Posterior cingulate gyrus (tissue), 11 donors: ENCODE measurements at places on chromosomes 2 and 18.
A peak's percentile ranks its signal among the peaks of the same experiment; 100 is the strongest.

- DNase-seq: no peak
Observed at GRCh38 chr2:227436436-227437174, 35.4 kb upstream of the AGFG1 start.

DNA sequence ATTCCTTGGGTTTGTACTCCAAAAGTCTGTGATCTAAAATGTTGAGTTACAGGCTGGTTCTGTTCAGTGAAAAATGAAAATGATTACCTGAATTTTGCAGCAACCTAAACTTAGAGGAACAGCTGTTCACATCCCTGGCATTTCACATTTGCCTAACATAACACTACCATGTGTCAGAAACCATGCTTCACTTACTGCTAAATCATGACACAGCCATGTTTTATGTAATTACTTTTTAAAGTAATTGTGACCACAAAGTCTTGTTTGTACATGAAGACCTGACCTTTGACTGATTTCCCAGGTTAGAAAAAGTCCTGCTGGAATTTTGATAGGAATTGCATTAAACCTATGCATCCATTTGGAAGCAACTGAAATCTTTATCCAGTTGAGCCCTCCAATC, 79.1 kb downstream of the FAM168B start:
- DNase-seq: no peak

- DNase-seq: no peak
Observed at GRCh38 chr18:21760321-21760720, 19.7 kb downstream of the MIB1 start.

DNA sequence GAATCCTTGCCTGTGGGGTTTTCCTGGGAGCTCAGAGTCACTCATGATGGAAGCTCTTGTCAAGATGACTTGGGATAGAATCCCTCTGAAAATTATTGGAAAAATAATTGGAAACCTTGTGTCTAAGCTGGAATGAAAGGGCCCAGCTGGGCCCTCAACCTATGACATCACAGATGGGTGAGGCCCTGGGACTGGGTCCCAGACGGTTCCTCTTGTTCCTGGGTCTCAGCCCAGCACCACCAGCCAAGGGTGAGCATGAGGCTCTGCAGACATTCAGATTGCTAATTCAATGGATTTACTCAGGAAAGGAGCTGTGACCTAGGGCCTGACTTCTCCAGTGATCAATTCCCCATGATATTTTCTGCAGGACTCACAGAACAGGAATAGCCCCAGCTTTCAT, 188.3 kb upstream of the MYT1L start:
- DNase-seq: no peak

GRCh38 chr2:176755537-176756135, 457.0 kb upstream of the HNRNPA3 start:
- DNase-seq: no peak

DNA sequence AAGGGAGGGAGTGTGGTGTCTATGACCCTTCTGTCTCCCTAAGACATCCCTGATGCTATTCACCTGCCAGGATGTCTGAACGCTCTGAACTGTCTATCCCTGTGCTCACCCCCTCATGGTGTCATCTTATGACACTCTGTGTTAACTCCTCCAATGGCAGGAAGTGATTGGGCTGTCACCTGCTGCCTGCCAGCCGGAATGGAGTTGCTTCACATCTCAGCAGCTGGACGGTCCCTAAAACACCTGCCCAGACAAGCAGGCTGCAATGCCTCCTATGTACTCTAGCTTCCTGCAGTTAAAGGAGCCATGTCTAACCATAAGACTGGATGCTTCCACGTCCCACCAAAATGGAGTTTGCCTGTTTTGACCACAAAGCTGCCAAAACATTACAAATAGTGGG, 99.9 kb downstream of the CPO start:
- no peak for DNase-seq

GRCh38 chr2:101732199-101732598, 34.7 kb downstream of the MAP4K4 start:
- DNase-seq: no peak

DNA sequence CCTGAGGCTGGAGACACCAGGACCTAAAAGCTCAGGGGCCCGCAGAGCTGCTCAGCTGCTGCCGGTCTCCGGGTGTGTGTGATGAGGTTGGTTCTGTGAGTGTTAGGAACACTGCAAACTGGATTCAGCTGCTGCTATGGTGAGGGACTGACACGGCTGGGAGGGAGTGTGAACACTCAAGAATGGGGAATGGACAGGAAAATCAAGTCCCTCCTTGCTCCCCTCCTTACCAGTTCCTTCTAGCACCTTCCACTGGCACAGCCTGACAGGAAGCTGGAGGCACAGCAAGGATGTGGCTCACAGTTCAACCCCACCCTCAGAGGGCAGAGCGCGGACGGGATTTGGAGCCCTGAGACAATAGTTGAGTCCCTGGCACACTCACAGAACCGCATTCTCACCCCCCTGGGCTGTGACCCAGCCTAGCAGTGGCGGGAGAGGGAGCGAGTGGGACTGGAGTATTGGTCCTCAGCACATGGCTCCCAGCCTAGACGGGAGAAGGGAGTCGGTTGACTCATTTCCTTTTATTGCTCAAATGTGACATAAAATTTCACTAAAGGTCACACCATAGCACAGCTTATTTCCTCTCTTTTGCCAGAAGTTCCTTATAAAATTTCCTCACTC, 42.5 kb downstream of the LRRC30 start:
- no peak for DNase-seq

GRCh38 chr2:95008306-95008705, 17.2 kb upstream of the MAL start:
- no peak for DNase-seq

DNA sequence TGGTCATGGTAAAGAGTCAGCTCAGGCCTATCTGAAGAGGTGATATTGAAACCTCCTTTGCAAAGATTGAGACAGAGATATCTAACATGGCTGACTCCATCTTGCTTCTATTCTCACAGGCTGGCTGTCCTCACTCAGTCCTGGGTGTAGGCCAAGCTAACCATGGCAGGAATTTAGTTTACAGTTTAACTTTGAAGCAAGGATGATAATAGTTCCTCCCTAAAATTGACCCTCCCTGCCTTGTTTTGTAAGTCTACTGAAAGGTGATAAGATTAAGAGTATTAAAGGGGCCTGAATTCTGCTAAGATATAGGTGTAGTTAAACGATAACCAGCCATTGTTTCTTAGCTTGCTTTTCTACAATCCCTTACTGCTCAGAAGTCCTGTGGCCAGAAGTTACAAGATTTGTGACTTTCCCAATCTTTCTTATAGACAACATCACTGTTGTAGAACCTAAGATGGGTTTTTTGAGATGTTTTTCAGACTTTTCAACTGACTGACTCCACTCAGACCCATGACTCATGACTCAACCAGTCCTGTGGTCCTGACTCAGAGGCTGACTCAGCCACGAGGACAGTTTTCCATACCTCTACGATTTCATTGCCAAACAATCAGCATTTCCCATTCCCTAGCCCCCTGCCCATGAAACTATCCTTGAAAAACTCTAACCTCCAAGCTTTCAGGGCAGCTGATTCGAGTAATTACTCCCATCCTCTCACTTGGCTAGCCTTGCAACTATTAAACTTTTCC, 195.7 kb upstream of the SESTD1 start:
- DNase-seq: no peak

DNA sequence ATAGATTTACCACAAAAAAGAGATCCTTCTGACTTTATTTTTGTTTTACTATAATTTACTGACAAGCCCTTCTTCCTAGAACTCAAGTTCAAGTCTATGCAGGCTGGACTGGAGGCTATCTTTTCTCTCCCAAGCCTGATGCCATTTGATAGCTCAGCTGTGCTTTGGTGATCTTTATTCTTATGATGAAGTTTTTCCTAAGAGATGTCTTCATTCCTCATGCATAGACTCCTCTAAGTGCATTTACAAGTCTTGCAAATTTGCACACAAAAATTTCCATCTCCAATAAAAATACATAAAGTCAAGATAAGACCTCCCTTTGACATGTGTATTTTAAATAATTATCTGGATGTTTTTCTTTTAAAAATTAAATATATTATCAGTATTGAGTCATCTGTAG, 167.4 kb upstream of the ETAA1 start:
- no peak for DNase-seq

GRCh38 chr18:34158881-34159690, 65.6 kb downstream of the NOL4 start:
- DNase-seq: peak; percentile 69

DNA sequence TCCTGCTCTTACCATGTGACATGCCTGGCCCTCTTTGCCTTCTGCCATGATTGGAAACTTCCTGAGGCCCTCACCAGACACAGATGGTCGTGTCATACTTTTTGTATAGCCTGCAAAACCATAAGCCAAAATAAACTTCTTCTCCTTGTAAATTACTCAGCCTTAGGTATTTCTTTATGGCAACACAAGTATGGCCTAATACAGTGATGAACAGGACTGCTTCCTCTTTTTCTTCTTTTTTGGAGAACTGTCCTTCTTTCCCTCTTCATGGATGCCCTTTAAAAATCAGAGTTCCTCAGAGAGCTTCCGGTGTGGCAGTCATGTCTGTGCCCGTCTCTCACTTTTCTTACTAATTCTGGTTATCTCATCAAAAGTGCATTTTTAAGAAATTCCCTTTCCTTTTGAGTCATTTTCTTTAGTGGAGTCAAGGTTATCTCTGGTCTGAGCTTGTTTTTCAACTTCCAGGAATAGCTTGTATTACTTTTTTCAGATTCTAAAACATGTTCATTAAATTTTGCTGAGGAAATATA, 9.2 kb upstream of the IL1A start:
- DNase-seq: no peak

- no peak for DNase-seq
Observed at GRCh38 chr2:23206650-23207049, 178.3 kb upstream of the KLHL29 start.

DNA sequence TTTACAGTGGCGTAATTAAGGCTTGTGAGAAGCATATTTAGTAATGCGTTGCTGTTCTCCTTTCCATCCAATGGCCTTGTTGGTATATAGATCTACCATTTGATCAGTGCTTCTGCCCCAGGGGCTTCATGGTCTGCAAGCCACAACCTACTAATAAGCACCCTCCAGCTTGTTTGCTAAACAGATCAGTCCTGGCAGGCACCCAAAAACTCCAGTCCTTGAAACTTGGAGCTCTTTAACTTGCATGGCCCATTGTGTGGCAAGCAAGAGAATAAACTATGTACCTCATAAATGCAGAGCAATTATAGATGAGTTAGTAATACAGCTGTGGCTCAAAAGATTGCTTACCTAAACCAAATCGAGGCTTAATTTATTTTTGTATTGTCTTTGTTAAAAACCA, 158.5 kb downstream of the FTCDNL1 start:
- DNase-seq: peak; percentile 7

GRCh38 chr18:78363556-78364387, 615.8 kb upstream of the SALL3 start:
- DNase-seq: no peak

DNA sequence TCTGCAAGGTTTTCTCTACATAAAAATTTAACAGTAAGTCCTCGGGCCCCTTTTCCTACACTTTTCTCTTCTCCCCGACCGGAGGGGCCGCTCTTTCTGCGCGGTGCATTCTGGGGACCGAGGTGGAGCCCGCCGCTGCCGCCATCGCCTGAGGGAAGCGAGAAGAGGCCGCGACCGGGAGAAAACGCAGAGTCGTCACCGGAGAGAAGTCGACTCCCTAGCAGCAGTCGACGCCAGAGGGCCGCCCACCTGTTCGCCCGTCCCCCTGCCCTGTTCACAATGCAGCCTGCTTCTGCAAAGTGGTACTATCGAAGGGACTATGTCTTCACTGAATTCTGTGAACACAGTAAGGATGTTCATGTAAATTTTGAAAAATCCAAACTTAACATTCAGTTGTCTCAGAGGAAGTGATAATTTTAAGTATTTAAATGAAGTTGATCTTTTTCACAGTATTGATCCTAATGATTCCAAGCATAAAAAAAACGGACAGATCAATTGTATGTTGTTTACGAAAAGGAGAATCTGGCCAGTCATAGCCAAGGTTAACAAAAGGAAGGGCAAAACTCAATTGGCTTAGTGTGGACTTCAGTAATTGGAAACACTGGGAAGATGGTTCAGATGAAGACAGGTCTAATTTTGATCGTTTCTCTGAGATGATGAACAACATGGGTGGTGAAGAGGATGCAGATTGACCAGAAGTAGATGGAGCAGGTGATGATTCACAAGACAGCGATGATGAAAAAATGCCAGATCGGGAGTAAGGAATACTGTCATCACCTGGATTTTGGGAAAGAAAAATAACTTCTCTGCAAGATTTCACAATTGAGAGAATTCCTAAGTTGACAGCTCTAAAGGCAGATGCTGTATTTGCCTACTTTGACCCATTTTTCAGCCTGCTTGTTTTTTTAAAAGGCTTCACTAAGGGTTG, 55.8 kb downstream of the ASXL2 start:
- DNase-seq: peak; percentile 44

- no peak for DNase-seq
Observed at GRCh38 chr2:144323946-144324345, 196.0 kb downstream of the ZEB2 start.
